ENCODE measurements at places on chromosomes 5 and 9.
A peak's percentile ranks its signal among the peaks of the same experiment; 100 is the strongest.

DNA sequence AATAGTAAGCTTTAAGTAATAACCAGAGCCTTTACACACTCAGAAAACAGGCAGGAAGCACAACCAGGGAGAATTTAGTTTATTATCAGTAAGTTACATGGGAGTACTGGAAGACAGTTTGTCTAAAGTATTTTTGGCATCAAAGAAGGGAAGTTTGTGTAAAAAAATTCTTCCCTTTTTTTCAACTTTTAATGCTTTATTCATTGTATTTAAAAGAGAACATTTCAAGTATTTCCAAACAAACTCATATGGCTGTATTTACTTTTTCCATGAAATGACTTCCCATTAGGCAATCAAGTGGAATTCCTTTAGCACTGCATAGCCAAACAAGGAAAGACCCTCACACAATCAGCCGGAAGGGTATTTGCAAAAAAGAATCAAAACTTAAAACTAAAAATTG, 26.7 kb downstream of the RNF145 start:
- peak; percentile 61 for DNase-seq

DNA sequence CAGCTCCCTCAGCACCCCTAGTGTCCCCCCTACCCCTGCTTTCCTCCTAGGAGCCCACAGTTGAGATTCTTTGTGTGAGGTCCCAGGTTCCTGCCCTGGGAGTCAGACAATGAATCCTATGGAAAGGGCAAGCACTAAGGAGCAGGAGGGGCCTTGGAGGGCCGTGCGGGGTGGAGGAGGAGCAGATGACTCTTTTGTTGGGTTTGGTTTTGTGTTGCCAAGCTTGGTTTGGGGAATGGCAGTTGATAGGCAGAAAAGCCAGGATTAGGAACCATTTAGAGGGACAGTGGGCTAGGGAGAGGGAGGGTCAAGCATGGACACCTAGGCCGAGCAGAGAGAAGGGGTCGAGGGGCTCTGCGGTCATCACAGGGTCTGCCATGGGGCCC, 61.6 kb upstream of the SPTLC1 start:
- no peak for DNase-seq

DNA sequence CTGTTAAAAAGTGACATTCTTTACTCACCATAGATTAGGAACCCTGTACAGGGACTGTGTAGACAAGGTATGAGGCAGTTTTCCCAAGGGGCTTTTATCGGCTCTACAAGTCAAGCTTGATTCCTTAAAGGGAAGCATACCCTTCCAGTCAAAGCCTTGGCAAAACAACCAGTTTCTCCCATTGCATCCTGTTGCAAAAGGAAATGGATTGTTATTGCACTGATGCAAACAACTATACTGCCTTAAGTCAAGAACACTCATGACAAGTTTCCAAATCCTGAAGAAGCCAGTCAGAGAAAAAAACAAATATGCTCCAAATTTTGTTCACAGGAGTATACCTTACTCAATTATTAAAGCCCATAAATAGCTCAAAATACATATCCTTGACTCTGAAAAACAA, 67.5 kb downstream of the RGMB start:
- no peak for DNase-seq

DNA sequence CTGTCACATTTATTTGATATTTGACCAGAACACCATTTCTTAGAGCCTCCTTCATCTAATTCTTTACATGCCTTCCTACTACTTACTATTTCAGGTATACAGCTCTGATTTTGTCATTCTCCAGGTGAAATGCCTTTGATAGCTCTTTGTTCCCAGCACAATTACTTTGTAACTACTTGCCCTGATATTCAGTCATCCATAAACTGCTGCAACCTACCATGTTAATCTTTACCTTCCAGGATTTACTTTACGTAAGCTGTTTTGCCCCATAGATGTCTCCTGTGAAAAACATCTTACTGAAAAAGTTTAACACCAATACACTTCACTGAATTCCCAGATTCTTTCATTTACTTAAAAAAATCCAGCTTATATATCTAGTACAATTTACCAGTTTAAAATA, 443.8 kb upstream of the CYLC2 start:
- no peak for DNase-seq

DNA sequence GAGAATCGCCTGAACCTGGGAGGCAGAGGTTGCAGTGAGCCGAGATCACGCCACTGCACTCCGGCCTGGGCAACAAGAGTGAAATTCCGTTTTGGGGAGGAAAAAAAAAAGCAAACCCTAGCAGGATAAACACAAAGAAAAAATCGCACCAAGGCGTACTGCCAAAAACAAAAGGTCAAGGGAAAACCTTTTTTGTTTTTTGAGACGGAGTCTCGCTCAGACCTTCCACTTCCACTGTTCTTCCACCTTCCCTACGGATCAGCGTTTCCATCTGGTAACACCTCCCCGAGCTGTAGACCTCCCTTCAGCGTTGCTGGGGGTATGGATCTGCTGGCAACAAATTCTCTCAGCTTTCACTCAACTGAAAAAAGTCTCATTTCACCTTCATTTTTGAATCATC, 20.1 kb upstream of the FCN2 start:
- DNase-seq = no peak

DNA sequence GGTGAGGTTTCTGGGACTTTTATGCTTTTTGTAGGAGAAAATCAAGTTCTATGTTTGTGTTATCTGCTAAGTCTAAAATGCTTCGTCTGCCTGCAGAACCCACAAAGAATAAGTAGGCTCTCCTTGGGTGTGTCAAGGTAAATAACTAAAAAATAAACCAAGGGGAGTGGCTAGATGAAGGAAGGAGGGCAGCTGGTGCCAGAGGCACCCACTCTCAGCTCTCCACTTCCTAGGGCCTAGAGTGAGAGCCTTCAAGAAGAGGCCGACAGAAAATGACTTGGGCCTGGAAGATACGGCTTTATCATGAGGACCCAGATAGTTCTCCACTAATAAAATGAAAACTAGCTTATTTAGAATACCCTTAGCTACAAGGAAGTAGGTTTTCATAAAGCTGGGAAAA, 147.4 kb downstream of the CDK5RAP2 start:
- no peak for DNase-seq

DNA sequence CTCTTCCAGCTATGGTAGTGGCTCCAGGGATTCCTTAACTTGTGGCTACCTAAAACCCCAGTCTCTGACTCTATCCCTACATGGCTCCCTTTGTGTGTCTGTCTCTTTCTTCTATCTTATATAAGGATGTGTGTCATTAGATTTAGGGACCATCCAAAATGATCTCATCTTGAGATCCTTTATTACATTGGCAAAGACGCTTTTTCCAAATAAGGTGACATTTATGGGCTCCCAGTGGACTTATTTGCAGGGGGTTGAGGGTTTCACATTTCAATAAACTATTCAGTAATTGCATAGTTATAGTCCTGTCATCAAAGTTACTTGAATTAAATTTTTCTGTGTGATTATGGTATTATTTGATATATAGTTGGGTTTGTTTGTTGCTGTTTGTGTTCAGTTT, 59.2 kb downstream of the NIPBL start:
- no peak for DNase-seq

DNA sequence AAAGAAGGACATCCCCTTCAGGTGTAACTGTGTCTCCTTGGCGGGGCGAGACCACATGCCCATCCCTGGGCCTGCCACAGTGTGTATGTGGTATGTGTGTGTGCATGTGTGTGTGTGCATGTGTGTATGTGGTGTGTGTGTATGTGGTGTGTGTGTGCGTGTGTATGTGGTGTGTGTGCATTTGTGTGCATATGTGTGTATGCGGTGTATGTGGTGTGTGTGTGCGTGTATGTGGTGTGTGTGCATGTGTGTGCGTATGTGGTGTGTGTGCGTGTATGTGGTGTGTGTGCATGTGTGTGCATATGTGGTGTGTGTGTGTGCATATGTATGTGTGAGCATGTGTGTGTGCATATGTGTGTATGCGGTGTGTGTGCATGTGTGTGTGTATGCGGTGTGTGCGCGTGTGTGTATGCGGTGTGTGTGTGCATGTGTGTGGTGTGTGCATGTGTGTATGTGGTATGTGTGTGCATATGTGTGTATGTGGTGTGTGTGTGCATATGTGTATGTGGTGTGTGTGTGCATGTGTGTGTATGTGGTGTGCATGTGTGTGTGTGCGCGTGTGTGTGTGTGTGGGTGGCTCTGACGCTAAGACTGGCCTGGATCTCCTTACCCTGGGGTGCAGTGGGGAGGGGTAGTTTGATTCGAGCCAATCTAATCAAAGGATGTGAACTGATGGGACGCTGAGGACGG, 107.9 kb upstream of the RAPGEF1 start:
- DNase-seq = no peak

DNA sequence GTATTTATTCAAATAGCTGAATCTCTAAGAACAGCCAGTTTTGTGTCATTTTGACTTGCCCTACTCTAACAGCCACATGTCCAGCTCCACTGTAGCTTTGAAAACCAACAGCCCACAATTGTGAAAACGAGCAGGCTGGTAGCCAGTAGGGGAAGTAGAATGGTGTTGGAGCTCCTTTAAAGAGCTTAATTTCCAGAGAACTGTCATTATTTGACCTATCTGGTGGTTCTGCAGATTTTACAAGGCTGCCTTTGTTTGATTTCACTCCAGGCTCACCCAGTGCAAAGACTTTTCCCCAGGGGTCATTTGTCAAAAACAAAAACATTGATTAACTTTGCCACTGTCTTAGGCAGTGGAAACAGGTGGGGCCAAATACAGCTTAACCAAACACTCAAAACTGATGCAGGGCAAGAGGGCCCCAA, 3.2 kb upstream of the PJA2 start:
- DNase-seq = no peak

- DNase-seq = no peak
Observed at GRCh38 chr9:135779571-135779970, 77.6 kb downstream of the KCNT1 start.

All from fibroblast of skin of scalp (primary cell).